ENCODE measurements at places on chromosomes 1 and 21. TPM values are rescaled to one million over a fixed set of nuclear protein-coding genes. Genes with fewer than 3 reads are reported as not detected.

LDLRAD1 gene
- total RNA-seq: not detected

WDR3 gene
- total RNA-seq: 33.5 TPM

GSTM4 gene
- 8.8 TPM for total RNA-seq

NPR1 gene
- total RNA-seq: 1.2 TPM

RSPH1 gene
- 0.91 TPM for total RNA-seq

PADI3 gene
- 1.2 TPM for total RNA-seq
